WTC11 (cell line): ENCODE measurements at places on chromosomes 6 and 20. TPM values are rescaled to one million over a fixed set of nuclear protein-coding genes. Genes with fewer than 3 reads are reported as not detected.

Gene TCF21
- 0.11 to 0.22 TPM (median 0.14 TPM) in 3 replicates for total RNA-seq

- peaks cover 43% of the 10 kb centered on the region for H3K36me3 ChIP-seq
- no peak overlapping the region for H3K27ac ChIP-seq
- DNase-seq, result peak; percentile 55
- H3K4me1 ChIP-seq, result no peaks in the 10 kb centered on the region
Observed at GRCh38 chr6:160102956-160103824, 18.4 kb upstream of the SLC22A1 start.

GRCh38 chr20:20778676-20779075, 66.2 kb upstream of the RALGAPA2 start:
- H3K4me1 ChIP-seq, result peaks cover 2% of the 10 kb centered on the region; the same call in 1 of the 2 replicates
- H3K36me3 ChIP-seq, result peaks cover 4% of the 10 kb centered on the region; the same call in 1 of the 2 replicates

- no peak overlapping the region for H3K4me3 ChIP-seq
- peaks cover 11% of the 10 kb centered on the region; the same call in 1 of the 2 replicates for H3K4me1 ChIP-seq
- no peak overlapping the region for H3K27ac ChIP-seq
Observed at GRCh38 chr6:145863366-145863765, 48.8 kb upstream of the FBXO30 start.

DNA sequence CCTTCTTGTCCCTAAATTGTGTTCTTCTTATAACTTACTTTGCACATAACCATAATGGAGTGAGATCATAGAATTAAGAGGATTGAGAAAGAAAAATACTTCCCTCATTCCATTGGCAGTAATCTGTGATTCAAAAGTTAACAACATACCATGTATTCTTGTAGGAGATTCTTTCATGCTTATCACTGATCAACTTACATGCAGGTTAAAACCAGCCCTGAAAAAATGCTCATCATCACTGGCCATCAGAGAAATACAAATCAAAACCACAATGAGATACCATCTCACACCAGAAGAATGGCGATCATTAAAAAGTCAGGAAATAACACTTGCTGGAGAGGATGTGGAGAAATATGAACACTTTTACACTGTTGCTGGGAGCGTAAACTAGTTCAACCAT, 36.5 kb upstream of the GFRAL start:
- H3K27ac ChIP-seq, result no peak overlapping the region
- no peak overlapping the region for H3K4me3 ChIP-seq
- H3K27me3 ChIP-seq, result no peaks in the 10 kb centered on the region

DNA sequence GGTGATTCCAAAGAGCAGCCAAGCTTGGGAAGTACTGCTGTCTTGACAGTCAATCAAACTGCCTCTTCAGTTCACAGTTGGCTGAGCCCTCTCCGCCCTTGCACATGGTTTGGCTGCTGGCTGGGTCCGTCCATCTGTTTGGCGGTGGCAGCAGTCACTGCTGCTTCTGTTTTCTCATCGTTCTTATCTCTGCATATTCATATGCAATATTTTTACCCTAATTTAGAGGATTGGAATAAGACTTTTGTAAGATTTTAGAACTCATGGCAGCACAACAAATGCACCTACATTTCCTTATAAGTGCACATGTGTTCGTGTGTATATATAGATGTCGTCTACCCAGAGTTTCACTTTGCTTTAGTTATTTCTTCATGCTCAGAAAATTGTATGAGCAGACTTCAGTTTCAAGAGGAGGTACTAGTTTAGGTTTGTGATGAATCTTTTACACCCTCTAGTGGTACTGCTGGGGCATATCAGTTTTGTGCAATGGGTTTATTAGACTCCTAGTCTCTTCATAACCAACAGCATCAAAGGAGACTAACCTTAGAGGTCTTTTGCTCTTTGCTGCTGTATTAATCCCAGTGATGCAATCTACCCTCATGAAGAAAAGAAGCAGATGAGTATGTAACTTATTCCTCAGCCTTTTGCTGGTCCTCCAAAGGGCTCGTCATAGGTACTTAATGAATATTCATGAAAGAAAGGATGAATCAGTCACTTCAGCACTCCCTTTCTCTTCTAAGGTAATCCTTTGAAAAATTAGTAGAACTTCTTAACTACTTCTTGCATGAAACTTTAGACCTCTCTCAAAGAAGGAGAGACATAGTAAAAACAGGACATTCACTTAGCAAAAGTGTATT, 44.3 kb downstream of the KHDC1L start:
- DNase-seq, result no peak
- no peaks in the 10 kb centered on the region for H3K36me3 ChIP-seq
- H3K27me3 ChIP-seq, result no peaks in the 10 kb centered on the region
- H3K27ac ChIP-seq, result no peak overlapping the region
- peaks cover 18% of the 10 kb centered on the region for H3K4me1 ChIP-seq
